A549 (cell line): ENCODE measurements at places on chromosomes 1 and 21.

GRCh38 chr1:176996456-176997090 is 167.9 kb downstream of the ASTN1 start:
- DNase-seq = no peak

DNA sequence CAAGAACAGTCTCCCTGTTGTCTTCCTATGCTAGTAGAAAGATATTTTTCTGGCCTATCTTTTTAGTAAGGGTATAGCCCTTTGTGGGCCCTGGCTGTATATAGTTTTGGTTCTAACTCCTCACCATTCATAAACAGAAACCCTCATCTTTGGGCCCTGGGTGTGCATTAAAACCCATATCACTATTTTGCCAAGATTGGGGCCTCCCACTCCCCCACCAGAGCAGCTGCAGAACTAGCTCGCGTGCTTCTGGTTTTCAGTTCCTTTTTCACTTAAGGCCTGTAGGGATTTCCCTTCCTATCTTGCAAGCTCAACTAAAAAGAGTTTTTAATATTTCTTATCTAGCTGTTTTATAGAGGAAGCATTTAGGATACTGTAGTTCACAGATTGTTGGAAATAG is 106.4 kb downstream of the RGL1 start:
- no peak for DNase-seq

GRCh38 chr1:203996126-203996525 is 76.8 kb upstream of the SOX13 start:
- DNase-seq = peak; percentile 14

DNA sequence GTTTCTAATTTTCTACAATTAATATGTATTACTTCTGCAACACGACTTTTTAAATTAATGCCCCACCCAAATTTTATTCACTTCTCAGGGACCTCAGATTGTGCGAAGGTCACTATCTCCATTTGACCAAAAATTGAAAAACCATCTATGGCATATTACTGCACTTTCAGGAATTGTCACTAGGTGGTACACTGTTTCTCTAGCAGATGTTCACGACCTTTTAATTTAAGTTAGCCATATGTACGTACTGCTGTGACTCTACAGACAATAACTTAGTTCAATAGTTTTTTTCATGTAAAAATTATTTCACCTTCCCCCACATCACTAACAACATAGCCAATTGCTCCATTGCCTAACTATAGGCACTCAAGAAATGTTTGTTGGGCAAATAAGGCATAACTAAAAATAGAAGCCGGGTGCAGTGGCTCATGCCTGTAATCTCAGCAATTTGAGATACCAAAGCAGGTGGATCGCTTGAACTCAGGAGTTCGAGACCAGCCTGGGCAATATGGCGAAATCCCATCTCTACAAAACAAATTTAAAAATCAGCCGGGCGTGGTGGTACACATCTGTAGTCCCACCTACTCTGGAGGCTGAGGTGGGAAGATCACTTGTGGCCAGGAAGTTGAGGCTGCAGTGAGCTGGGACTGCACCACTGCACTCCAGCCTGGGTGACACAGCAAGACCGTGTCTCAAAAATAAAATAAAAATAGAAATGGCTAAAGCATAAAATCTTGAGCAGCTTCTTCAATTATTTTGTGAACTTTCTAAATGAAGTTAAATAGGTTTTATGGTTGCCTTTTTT is 75.7 kb upstream of the PKN2 start:
- DNase-seq = peak; percentile 32

GRCh38 chr1:209710847-209711246 is 6.2 kb downstream of the HSD11B1 start:
- DNase-seq = no peak

DNA sequence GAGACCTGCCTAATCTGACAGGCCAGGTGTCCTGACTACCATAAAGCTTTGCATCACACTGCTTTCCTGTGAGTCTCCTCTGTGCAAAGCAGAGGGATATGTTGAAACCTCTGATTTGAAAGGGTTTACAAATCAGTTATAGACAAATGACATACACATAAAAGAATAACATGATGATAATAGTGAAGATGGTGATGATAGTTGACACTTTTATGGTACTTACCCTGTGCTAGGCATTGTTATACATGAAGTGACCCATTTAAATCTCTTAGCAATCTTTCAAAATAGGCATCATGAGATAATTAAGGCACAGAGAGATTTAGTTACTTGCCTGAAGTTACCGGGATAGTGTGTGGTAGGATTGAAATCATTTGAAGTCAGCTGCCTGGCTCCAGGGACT is 34.1 kb upstream of the PKN2 start:
- DNase-seq = no peak

GRCh38 chr1:43270421-43271095 is 775 bp downstream of the TMEM125 start:
- DNase-seq = no peak

- no peak for DNase-seq
Measured at GRCh38 chr21:33858667-33859372, 56.8 kb downstream of the ATP5PO start.

GRCh38 chr1:204438628-204439027 is 27.0 kb upstream of the PPP1R15B start:
- DNase-seq = peak; percentile 66

- DNase-seq = peak; percentile 7
Measured at GRCh38 chr1:19260211-19261138, 8.9 kb downstream of the MRTO4 start.

DNA sequence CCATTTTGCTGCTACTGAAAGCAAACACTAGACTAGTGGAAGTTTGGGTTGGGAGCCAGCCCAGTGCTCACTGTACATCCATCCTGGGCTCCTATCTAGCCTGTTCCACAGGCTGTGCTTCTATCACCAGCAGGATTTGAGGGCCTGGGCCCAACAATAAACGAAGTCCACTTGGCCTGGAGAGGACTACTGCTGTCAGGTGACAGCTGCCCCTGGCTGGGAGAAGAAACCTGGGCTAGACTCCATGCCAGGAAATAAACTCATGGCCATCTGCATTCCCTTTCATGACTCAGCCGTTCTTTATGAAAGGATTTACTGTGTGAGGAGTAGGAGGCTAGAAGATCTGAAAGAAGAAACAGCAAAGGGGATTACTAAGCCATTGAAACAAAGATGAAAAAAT is 35.5 kb downstream of the COLGALT2 start:
- no peak for DNase-seq

GRCh38 chr1:2088458-2088857 is 38.2 kb downstream of the PRKCZ start:
- DNase-seq = no peak

GRCh38 chr1:183910845-183911244 is 105.9 kb downstream of the RGL1 start:
- DNase-seq = no peak

- no peak for DNase-seq
Measured at GRCh38 chr1:10834770-10835412, 38.4 kb upstream of the CASZ1 start.

DNA sequence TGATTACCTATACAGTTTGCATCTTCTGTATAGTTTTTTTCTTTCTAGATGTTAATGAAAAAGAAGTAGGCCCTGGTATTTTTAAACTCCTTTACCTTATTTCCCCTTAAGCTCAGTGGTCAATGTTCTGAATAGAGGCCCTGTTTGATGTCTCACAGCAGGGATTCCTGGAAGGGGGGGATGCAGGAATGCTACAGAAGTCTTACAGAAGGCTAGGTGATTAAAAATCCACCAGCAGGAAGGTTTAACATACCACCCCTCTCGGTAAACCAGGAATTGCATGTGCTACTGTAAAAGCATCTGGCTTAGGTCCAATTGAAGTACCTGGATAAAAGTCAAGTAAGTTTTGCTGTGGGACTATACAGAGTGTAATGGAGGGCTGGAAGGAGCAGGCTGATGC is 78.3 kb downstream of the NOS1AP start:
- no peak for DNase-seq

GRCh38 chr1:247407180-247407616 is 8.8 kb upstream of the NLRP3 start:
- no peak for DNase-seq

DNA sequence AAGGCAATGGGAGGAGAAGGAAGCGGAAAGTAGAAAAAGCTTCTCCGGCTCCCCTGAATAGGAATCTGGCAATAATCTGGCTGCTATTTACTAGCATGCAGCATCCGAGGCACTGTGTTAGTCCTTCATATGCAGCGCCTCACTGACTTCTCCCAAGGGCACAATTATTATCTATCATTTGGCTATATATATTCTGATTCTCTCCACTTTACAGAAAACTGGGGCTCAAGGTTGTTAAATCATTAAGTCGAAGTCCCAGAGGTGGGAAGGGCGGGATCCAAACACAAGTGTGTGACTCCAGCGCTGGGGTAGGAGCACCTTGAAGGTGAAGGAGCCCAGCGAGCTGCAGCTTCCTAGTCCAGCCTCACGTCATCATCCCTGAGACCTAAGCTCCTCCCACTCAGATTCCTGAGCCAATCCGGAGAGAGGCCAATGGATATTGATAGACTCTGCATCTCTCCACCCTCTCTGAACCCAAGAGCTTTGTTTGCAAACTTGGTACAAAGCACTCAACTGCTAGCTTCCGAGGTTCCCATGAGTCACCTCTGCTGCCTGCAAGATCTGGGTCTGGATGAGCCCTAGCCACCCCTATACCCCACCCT is 16.6 kb upstream of the EYA3 start:
- DNase-seq = no peak

GRCh38 chr1:207034998-207035397 is 2.4 kb upstream of the C1orf116 start:
- DNase-seq = no peak

- DNase-seq = no peak
Measured at GRCh38 chr21:37580666-37581065, 214.1 kb downstream of the DYRK1A start.

GRCh38 chr1:20099533-20099932 is 19.8 kb downstream of the PLA2G2D start:
- no peak for DNase-seq

DNA sequence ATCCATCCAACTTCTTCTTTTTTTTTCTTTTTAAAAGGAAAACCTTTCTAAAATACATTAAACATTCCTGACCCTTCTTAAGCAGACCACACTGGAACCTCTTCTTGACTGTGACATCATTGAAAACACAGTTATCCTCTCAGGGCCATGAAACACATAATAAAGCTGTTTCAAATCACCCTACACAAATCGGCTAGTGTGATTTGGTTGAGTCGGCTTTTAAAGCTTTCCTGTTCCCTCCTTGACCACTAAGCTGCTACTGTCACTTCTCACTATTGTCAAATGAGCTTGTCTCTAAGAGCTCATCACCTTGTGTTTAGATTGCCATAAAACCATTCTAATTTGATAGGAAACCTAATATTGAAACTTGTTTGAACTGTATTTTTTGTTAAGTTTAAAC is 5.9 kb downstream of the USP24 start:
- no peak for DNase-seq

DNA sequence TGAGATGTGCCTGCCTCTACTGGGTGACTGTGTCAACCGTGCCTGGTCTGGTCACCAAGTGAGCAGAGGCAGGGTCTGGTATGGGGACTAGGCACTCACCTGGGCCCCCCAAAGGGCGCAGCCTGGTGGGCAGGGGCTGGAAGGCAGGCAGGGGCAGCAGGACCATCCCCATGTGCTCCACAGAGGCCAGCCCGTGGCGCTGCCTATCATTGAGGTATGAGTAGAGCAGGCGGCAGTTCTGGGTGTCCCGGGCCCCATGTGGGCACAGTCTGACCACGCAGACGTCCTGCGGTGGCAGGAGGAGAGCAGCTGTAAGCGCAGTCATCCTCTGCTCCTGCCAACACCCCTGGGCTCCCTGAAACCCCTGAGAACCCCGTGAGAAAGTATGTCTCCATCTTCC is 23.7 kb downstream of the SPOCD1 start:
- no peak for DNase-seq

DNA sequence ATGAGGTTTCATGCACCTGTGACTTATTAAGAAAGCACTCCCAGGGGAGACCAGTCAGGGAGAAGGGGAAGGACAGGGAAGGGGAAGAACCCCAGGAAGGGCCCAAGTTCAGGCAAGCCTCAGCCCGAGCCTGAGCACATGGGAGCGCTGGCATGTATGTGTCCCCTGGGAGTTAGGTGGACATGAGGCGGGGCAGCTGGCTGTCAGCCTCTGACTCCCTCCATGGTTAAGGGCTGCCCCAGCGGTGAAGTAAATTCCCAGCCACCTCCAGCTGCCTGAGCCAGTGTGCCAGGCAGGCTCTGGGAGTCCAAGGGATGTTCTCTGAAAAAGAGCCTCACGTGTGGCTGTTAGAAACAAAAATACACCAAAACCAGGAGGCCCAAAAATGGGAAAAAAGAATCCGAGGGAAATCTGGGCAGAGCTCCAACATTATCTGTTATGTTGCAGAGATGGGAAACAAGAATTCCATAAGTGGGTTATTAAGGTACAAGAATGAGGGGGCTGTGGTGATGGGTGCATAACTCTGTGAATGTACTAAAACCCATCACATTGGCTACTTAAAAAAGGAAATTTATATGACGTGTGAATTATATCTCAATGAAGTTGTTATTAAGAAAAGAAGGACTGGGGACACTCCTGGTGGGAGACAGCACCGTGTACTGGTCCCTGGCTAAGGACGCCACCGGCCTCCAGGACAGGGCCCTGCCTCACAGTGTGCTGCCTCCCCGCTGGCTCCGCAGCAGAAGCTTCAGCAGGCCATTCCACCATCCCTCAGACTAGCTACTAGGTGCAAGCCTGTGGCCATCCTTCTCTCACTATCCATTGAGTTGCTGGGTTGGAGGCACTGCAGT is 18.7 kb downstream of the DMRTB1 start:
- no peak for DNase-seq

GRCh38 chr1:222865718-222866117 is 50.9 kb downstream of the DISP1 start:
- no peak for DNase-seq
